HS-27A (cell line): ENCODE measurements at places on chromosomes 1 and 21.

GRCh38 chr1:80075351-80075750 lies 1068.8 kb upstream of the ADGRL4 start:
- DNase-seq = no peak

DNA sequence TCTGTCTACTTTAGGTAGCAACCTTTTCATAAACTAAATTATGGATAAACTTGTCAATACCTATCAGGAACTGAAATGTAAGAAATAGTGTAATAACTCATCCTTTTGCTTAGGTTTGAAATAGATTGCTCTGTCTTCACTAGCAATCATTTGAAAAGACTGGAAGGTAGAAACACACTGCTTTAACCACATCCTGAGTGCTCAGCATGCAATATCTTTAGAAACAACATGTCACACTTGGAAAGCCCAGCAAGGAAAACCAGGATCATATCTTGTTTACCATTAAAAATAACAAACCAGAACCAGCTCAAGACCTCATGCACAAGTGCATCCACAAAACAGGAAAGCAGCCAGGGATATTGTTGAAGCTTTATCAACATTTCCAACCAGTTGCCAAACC lies 3.6 kb downstream of the KCNJ6 start:
- no peak for DNase-seq

- DNase-seq = no peak
Observed at GRCh38 chr1:89739013-89739843, 81.6 kb upstream of the LRRC8D start.

DNA sequence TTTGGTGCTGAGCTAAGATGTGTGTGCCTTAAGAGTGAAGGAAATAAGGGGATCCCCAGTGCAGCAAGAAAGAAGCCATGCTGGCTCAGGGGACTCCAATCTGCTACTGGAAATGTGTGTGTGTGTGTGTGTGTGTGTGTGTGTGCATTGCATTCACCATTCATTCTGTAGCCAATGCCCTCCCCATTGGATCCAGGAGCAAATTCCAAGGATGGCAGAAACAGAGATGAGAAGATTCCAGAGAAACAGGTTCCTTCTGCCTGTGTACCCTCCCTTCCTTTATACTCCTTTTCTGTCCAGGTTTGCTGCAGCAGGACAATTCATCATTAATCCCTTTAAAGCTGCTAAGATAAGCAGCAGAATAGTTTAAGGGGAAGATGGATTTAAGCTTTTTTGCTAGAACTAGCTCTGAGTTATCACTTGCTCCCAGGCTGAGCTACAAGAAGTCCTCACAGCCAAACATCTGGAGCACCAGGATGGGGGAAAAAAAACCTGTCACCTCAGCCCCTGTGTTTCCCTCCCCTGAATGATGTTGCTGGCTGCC lies 3.2 kb downstream of the SLC6A17 start:
- DNase-seq = no peak

DNA sequence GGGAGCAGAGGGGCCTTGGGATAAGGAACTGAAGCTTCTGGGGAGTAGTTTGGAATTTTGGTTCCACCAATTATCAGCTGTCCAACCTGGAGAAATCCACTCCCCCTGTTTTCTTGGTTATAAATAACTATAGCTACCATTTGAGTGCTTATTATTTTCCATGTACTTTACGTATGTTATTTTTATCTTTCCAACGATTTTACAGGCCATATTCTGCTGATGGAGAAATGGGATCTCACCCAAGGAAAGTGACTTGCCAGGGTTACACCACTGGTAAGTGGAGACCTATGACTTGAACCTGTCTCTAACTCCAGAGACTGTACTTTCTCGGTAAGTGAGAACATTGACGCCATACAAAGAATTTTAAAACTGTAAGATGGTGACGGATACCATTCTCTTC lies 49.0 kb upstream of the CD34 start:
- no peak for DNase-seq

GRCh38 chr1:151975311-151976014 lies 18.2 kb downstream of the S100A10 start:
- DNase-seq = no peak

- DNase-seq = no peak
Observed at GRCh38 chr1:208243527-208243966, 637 bp downstream of the PLXNA2 start.

DNA sequence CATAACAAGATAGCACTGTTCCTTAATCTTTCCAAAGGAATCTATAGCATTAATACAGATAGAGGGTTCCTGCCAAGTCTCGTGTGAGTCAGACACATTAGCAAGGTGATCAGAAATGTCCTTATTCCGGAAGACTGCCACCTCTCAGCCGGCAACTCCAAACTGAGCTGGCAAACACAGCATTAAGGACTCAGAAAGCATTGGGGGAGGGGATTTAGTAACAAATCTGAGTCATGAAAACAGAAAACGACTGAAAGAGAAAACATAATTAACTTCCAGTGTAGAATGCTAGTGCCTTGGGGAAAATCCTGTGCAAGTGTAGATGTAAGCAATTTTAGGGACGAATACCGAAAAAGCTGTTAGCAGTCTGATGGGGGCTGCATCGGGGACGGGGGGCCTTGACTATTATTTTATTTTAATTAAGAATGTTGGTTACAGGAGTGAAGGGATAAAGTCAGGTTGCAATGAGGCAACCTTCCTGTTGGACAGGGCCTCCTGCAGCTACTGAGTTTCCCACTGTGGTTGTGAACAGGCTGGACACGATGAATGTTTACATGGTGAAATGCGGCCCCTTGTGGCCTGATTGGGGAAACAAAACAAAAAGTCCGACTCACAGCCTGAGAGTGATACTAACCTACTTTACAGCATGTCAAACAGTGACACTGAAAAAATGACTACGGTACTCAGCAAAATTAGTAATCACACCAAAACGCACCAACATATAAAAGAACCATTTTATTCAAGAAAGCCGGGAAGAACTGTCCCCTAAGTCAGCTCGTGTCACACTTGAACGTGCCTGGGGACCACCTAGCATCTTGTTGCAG lies 20.7 kb downstream of the MIS18A start:
- DNase-seq = no peak

- peak; percentile 77 for DNase-seq
Observed at GRCh38 chr1:96388421-96389310, 332.9 kb upstream of the PTBP2 start.

GRCh38 chr1:193626695-193627094 lies 440.3 kb upstream of the B3GALT2 start:
- no peak for DNase-seq

GRCh38 chr1:204652497-204652896 lies 33.0 kb downstream of the LRRN2 start:
- DNase-seq = no peak

- DNase-seq = no peak
Observed at GRCh38 chr1:21620496-21620895, 48.7 kb downstream of the RAP1GAP start.

GRCh38 chr1:3625151-3625907 lies 514 bp downstream of the TPRG1L start:
- no peak for DNase-seq

DNA sequence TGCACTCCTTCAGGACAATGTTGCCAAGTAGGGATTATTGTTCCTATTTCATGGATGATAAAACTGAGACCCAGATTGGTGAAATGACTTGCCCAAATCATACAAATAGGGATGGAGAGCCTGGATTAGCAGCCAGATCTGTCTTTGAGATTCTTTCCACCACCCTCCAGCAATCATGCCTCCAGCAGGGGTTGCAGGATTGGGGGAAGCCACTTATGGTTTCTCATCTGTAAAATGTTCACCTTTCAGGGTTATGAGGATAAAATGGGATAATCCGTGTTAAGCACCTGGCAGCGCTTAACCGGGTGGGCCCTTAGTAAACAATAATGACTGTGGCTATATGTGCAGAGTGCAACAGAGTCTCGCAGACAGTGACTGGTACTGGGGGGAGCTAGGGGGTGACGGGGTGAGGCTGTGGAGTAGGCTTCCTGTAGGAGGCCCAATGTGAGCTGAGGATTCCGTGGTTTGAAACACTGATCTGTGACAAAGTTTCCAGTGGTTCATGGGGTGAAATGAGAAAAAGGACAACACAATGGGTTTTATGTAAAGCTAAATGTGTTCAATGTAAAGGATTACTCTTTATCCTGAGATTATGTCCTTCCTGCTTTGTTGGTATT lies 33.7 kb upstream of the FOXO6 start:
- no peak for DNase-seq

DNA sequence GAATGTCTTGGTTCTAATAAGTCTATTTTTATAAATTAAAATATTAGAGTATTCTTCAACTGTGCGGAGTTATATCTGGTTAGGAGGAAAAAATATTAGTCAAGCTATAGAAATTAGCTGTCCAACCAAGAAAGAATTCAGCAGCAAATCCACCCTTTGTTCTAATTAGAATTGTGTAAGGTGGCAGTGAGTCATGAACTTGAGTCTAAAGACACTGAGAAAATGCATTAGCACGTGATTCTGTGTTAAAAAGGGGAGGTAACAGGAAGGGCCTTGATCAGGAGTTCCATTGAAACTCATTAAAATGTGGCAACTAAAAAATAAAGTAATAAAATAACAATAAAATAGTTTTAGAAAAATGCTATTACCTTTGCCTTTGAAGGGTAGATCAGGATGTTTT lies 398.2 kb upstream of the RGS18 start:
- DNase-seq = no peak

DNA sequence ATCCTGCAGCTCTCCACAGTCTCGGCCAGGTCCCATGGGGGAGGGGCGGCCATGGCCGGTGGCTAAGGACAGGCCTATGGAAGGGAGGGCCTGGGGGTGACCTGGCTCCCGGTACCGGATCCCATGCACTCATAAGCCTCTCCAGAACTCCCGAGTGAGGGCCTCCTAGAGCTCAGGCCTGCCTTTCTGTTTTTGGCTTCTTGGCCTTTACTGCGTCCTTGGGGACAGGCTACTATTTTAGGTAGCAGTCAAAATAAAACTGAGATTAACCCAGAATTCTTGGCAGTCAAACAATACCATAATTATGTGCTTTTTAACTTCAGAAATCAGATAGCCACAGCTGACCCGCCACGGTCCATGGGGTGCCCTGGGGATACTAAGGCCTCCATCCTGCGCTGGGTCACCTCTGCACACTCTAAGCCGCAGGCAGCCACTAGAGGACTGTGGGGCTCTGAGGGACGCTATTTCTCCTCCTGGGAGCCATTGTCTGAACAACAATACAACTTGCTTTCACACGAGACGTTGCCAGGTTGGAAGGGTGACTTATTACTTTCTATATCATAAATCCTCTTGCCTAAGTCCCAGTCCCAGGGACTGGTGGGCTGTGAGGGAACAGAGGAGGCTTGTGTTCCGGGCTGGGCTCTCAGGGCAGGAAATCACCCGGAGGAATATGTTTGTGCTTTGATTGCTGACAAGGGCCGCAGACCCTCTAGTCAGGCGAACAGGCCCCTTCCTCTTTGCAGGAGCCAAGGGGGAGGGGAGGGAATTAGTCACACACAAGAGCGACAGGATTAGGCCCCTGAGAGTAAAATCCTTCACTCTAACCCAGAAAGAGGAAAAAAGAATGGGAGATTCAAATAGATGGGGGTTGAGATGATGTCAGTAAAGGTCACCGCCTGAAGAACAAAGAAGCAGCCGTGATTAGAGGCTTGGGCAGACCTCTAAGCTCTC lies 40.7 kb upstream of the BCAR3 start:
- no peak for DNase-seq

DNA sequence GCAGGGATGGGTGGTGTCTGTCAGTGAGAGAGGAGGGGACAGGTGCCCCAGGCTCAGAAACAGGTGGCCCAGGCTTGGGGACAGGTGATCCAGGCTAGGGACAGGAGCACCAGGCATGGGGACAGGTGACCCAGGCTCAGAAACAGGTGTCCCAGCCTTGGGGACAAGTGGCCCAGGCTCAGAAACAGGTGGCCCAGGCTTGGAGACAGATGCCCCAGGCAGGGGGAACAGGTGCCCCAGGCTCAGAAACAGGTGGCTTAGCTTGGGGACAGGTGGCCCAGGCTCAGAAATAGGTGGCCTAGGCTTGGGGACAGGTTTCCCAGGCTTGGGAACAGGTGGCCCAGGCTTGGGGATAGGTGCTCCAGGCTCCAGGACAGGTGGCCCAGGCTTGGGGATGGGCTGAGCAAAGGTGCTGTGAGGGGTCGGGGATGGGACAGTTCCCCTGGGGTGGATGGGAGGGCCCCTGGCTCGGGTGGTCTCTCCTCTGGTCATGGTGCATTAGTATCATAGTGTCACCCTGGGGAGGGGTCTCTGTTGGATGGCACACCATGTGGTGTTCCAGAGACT lies 87.7 kb upstream of the C1orf174 start:
- no peak for DNase-seq

GRCh38 chr1:182889997-182890396 lies 50.9 kb downstream of the DHX9 start:
- DNase-seq = no peak

GRCh38 chr1:81876901-81877733 lies 76.4 kb downstream of the ADGRL2 start:
- peak; percentile 38 for DNase-seq

GRCh38 chr1:207010726-207011125 lies 21.8 kb downstream of the C1orf116 start:
- no peak for DNase-seq

- no peak for DNase-seq
Observed at GRCh38 chr1:157878059-157878458, 36.5 kb upstream of the CD5L start.

GRCh38 chr1:8965121-8965820 lies 19.6 kb downstream of the CA6 start:
- DNase-seq = no peak

DNA sequence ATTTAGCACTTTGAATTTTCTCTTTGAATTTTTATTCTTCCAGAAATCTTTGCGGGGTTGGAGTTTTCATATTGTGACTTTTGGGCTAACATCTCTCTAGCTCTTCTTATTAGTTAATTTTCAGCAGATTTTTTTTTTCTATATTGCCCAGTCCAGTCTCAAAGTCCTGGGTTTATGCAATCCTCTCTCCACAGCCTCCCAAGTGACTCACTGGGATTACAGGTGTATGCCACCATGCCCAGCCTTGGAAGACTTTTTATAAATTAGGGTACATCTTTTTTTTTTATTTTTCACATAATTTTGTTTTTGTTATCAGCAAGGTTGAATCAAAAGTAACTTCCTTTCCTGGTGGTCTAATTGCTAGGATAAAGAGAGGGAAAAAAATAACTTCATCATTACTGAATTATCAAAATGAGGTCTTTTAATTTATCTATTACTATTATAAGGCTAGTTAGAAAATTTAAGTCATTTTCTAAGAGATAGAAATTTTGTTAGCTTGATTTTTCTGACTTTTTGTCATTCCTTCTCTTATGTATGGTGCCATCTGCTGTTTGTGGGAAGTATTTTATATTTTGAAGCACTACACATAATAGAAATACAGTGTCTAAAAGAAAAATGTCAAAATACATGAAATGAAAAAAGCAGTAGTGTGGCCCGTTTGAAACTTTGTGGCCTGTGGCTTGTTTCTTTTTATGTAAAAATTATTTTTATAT lies 273.4 kb upstream of the CACYBP start:
- DNase-seq = peak; percentile 3

- DNase-seq = no peak
Observed at GRCh38 chr1:230165536-230165935, 98.5 kb downstream of the GALNT2 start.

DNA sequence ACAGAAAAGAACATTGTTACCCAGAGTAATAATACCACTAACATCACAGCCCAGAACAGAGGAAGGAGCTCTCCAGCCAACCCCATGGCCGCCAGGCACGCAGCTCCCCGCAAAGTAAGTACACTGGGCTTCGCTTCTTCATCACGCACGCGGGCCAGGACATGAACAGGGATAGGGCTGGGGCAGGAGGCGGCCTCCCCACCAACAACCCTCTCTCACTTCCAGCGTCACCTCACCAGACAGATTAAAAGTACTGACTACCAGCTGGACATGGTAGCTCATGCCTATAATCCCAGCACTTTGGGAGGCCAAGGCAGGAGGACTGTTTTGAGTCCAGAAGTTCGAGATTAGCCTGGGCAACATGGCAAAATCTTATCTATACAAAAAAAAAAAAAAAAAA lies 78.3 kb downstream of the NPHP4 start:
- DNase-seq = no peak

- DNase-seq = no peak
Observed at GRCh38 chr1:15231714-15232201, 15.3 kb upstream of the FHAD1 start.
